ENCODE measurements at places on chromosomes 1 and 21.

- no peak for DNase-seq
Observed at GRCh38 chr1:22508329-22508728, 55.0 kb upstream of the EPHA8 start.

GRCh38 chr1:112721966-112722524 lies 6.9 kb upstream of the PPM1J start:
- DNase-seq: no peak

GRCh38 chr1:220895412-220895946 lies 16.2 kb downstream of the HLX start:
- DNase-seq: no peak

DNA sequence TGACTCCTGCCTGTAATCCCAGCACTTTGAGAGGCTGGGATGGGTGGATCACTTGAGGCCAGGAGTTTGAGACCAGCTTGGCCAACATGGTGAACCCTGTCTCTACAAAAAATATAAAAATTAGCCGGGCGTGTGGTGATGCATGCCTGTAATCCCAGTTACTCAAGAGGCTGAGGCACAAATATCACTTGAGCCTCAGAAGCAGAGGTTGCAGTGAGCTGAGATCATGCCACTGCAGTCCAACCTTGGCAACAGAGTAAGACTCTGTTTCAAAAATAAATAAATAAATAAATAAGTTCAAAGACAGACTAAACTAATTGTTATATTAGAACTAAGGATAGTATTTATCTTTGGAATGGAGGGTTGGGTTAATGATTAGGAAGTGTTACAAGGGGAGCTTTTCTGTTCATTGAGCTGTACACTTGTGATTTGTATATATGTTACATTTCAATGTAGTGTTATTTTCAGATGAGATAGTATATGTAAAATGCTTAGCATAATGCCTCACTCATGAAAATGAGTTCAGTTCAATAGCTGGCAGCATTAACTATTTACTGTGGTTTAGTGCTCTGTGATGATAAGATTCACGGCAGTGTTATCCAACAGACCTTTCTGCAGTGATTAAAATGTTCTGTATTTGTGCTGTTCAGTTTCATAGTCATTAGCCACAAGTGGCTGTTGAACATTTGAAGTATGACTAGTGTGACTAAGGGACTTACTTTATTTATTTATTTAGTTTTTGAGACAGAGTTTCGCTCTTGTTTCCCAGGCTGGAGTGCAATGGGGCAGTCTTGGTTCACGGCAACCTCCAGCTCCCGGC lies 47.7 kb downstream of the OSBPL9 start:
- DNase-seq: no peak

GRCh38 chr1:52707927-52708655 lies 9.9 kb upstream of the COA7 start:
- no peak for DNase-seq

DNA sequence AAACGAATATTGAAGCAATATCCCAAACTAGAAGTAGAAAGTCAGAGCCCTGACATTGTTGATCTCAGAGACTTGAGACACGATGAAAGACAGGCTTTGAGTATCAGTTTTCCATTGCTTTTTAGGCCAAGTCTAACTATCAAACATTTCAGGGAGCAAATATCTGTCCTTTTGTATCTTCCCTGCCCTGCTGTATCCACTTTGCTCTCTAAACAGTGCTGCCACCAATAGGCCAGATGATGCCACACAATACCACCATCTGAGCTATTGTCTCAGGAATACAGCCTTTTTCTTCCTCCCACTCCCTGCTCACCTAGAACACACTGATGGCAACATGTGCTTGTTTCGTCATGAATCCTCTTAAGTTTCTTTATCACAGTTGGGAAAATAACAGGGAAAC lies 62.6 kb upstream of the SPAG17 start:
- DNase-seq: no peak

DNA sequence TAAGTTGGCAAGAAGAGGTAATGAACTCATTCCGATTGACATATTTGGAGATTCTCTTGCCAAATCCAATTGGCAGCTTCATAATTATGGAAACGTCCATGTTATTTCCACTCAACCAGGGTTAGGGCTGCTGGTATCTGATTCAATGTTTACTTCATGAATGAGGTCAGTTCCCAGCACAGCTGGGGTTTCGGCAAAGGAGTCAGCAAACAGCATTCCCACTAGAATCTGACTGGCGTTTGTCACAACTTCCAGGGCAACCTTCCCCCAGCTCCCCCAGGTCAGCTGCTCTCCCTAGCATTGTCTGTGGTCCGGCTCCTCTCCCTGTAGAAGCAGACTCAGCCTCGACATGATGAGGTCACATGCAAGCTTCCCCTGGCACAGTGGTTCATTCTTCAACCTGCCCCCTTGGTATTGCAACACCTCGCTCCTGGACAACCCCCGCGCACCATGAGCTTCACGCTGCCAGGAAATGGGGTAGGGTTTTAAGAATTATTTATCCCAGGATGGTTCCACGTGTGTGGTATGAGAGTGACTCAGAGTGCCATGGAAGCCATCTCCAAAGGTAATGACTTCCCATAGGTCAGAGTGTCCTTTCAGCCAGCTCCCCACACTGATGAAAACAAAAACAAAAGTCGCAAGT lies 100.7 kb upstream of the SLC25A33 start:
- no peak for DNase-seq

DNA sequence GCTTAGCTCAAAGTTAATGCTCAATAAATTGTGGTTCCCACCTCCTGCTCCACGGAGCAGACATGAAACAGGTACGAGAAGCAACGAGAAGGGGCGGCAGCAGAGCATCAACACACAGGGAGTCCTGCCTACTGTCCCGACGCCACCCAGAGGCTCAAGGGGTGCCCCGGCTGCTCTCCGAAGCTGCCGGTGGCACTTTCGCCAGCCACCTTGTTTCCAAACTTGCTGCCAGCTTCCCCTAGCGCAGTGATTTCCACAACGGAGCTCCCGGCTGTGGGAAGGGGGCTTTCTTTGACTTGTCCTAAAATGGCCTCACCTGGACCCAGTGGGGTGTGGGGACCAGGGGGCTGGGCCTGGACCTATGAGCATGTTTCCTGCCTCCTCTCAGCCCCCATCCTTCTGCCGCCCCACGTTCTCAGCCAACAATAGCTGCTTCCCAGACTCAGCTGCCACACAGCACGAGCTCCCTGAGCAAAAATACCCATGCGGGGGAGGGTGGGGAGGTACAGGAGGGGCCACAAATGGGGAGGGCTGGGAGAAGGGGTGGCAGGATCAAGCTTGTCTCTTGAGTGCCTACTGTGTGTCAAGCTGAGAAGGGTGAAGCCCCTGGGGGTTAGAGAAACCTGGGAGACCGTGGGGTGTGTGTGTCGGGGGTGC lies 35.6 kb upstream of the ECE1 start:
- no peak for DNase-seq

DNA sequence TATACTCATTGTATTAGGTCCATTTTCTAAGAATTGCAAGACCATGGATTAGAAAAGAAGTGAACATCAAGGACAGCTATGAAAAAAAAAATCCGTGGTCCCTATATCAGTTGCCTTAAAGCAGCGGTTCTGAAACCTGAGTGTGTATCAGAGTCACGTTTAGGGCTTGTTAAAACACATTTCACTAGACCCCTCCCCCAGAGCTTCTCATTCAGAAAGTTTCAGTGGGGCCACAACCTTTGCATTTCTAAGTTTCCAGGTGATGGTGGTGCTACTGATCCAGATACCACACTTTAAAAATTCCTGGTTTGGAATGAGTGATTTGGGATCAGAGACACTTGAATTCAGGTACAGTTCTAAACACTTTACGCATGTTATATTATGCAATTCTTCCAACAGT lies 96.1 kb upstream of the PRMT6 start:
- DNase-seq: no peak

DNA sequence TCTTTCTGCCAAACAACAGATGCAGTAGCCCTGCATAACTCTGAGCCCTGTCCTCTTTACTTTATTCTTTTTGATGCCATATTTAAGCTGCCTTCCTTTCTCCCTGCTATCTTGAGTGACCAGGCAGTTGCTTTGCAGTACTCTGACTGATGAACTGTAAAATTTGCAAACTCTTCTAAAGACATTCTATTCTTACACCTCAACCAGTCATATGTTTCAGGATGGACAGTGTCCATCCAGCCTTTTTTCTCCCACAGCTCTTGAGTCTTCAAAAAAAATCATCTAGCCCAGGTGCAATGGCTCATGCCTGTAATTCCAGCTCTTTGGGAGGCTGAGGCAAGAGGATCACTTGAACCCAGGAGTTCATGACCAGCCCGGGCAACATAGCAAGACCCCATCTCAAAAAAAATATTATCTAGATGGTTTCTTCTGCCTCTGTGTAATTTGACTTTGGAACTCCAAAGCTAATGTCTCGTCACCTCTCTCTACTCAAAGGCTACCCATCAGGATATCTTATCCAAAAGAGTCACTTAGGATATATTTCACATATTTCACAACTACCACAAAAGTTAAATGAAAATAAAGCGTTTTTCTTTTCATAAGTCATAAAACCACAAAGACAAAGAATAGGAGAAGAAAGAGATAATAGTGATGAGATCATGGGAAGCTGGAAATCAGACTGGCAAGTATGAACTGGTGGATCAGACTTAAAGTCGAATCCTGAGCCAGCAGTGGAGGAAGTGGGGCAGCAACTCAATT lies 54.6 kb upstream of the IPO9 start:
- no peak for DNase-seq

DNA sequence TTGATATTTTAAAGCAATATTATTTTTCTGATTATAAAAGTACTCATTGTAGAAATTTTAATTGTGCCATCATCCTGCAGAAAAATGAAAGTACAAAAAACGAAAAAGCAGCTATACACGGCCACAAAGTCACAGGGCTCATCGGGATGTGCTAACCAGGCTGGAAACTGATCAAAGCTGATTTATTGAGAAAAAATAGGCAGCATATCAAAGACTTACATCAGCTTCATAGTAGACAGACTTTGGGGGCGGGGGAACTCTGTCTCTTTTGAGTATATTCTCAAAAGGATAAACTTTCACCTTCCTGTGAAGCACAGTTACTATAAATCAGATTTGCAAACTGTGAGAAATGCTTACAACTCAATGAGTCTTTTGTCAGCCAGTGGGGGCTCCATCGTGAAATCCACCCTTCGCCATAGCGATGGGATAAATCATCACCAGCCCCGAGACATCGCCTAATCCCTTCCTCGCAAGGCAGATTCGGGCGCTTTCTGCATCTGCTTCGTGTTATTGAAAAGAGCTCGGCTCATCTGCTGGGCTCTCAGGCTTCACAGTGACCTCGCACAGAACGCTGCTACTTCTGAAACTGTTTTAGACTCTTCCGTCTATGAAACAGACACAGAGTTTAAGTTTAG lies 69.2 kb upstream of the ERG start:
- no peak for DNase-seq

DNA sequence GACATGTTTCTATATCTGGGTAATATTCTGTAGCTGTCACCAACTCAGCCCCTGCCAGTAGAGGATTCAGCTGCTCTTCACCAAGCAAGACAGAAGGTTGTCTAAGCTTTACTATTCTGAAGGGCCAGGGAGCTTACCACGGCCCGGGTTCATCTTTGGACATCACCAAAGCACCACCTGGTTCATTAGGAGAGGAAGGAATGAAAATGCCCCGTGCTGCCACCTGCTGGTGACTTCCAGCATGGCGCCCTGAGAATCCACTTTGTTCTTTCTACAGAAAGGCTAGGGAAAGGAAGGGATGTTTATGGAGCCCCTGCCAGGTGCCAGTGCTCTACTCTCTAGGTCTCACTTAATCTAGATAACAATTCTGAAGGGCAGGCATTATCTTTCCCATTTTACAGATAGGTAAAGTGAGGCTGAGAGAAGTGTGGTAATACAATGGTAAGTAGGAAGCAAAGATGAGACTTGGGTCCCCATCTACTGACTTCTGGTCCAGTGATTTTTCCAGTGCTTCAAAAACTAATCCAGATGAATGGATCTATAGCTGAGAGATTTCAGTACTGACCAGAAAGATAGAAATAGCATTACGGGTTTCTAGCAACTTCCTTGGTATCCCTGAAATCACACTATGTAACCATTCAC lies 79.5 kb downstream of the BEND5 start:
- DNase-seq: peak; percentile 80

- DNase-seq: no peak
Observed at GRCh38 chr1:100234432-100234831, 15.2 kb downstream of the DBT start.

- no peak for DNase-seq
Observed at GRCh38 chr1:68047659-68048026, 2.8 kb downstream of the DIRAS3 start.

DNA sequence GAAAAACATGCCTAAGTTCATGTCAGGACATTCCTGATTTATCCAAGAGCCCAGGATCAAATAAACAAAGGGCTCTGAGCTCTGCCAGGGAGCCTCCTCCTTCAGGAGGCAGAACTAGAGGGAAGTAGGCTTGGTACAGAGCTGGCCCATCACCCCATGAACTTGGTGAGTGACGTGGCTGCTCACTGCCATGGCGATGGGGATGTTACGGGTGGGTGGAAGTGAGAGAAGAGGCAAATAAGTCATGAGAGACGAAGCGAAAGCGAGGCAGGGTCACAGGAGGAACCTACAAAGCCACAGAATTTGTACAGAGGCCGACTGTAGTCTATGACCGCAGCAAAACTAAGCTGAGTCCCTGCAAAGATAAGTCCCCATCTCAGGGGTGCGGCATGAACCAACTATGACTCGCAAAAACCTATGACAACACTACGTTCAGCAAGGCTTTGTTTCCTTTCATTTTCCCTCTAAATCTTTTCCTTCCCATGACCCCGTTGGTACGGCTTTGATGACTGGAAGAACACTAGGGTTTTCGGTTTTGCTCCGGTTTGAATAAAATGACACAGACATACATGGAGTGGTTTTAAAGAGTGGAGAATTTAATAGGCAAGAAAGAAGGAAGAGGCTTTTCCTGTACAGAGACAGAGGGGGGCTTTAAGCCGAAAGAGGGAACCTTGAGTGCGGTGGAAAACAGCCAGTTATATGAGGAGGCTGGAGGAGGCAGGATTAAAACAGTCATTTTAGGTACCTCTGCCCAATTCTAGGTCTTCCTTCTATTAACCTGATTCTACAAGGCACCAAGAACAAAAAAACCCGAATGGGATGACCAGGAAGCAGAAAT lies 74.1 kb downstream of the CD46 start:
- peak; percentile 91 for DNase-seq

GRCh38 chr1:171110621-171111326 lies 20.1 kb downstream of the FMO3 start:
- no peak for DNase-seq

GRCh38 chr1:234881893-234882771 lies 246.5 kb downstream of the TOMM20 start:
- peak; percentile 41 for DNase-seq

DNA sequence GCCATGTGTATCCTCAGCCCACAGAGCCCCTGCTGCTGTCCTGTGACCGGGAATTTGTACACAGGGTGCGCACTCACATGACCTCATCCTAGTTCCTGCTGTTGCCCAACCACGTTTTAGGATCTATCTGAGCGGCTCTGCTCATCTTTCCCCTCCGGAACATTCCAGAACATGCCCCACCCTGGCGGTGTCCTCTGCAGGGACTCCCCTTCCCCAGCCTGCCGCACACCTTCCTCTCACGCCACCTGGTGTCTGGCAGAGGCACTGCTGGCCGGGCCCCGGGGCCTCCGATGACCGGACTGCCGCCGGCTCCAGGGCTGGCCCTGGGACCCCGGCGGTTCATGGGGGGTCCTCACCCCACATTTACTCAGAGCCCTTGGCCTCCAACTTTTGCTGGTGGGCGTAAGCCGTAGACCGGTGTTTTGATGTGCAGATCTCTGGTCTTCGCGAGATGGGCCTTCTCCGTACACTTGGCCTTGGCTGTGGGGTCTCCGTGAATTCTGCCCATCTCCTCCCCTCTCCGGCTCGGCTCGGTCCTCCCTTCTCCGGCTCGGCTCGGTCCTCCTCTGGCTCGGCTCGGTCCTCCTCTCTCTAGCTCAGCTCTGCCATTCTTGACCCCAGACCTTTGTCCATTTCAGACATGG lies 29.5 kb downstream of the ARHGEF16 start:
- peak; percentile 62 for DNase-seq
